ENCODE measurements at places on chromosomes 5 and 9.
A peak's percentile ranks its signal among the peaks of the same experiment; 100 is the strongest.

- no peak for DNase-seq
These were observed 110.0 kb downstream of the PAM start for GRCh38 chr5:102865171-102865509.

- no peak for DNase-seq
These were observed 42.6 kb upstream of the GFPT2 start for GRCh38 chr5:180395540-180396274.

- DNase-seq: no peak
These were observed 304.8 kb upstream of the PANK3 start for GRCh38 chr5:168883991-168884390.

GRCh38 chr5:113294311-113295110, 140.3 kb downstream of the TSSK1B start:
- DNase-seq: peak; percentile 61

DNA sequence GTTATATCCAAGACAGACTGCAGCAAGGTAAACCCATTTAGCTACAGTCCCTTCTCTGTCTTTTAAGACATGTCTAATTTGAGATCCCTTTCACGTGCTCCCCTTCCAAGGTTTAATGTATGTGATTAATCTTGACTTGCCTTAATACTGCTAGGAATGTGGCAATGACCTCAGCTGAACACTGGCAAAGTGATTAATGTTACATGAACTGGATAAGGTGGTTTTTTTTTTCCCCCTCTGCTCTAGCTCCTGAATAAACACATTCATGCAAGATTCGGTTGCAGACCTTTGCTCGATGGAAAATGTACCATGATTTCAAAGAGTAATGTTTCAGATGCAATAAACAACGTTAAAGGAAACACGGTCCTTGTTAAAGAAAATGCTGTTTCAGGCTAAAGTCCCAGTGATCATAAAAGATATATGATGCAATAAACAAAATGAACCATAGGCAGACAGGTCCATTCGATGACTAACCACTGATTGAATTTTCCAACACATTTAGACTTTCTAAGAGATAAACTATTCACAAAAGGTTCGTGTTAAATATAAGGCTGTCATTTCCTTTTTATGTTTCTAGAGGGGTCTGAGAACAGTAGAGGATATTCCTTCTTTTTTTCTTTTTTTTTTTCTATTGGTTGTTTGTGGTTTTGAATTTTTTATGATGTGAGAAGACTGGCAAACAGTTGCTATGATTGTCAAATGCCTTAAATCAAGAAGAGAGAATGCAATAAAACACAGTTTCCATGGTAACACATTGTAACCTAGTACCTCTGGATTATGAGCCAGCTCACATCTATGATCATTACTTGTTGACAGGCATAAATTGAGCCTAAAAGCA, 44.7 kb upstream of the ZNF608 start:
- no peak for DNase-seq

DNA sequence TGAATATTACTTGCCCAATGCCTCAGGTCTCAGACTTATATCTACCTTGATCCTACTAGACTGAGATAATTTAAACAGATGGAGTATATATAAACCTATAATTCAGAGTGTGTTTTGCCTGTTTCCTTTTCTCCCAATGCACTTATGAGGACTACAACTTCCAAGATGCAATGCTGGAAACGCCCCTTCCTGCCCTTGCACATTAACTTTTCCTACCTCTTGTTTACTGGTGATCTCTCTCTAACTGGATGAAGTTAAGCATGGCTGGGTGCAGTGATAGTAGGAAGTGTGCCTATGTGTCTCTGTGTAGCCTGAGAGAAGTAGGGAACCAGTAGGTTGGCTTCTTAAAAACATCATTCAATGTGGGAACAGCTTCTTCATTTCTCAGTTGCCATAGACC, 115.2 kb downstream of the SVEP1 start:
- DNase-seq: no peak

DNA sequence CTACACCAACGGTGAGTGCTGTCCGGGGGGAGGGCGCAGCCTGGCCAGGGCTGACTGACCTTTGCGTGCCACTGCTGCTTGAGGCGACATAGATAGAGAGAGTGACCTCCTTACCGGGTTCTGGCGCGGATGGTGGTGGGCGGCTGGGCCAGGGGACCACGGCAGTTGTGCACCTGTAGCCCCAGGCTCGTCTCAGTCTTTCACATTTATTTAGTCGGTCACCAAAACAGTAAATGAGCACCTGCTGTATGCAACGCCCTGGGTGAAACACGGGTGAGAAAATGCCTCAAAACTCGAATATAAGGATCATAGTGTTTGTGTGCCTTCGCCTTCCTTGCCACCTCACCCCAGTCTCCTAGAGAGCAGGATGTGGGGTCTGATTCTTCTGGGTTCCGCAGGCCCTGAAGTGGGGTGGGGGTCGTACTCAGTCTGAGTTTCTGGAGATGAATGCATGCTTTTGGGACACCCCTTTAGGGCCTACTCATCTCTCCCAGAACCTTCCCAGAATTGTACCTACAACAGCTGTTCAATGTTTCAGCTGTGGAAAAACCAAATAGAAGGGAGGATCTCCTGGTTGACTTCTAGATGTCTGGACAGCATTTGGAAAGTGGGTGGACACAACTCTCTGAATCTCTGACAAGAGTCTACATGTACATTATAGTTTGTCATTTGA, 714 bp downstream of the SEC24A start:
- DNase-seq: no peak

DNA sequence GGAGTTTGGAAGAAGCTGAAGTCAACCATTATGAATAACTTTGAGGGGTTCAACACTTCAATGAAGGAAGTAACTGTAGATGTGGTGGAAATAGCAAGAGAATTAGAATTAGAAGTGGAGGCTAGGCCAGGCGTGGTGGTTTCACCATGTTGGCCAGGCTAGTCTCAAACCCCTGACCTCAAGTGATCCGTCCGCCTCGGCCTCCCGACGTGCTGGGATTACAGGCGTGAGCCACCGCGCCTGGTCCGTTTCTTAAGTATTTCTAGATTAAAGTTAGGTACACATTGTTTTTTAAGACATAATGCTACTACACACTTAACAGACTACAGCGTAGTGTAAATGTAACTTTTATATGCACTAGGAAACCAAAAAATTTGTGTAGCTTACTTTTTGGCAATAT, 14.1 kb downstream of the FNIP1 start:
- no peak for DNase-seq

DNA sequence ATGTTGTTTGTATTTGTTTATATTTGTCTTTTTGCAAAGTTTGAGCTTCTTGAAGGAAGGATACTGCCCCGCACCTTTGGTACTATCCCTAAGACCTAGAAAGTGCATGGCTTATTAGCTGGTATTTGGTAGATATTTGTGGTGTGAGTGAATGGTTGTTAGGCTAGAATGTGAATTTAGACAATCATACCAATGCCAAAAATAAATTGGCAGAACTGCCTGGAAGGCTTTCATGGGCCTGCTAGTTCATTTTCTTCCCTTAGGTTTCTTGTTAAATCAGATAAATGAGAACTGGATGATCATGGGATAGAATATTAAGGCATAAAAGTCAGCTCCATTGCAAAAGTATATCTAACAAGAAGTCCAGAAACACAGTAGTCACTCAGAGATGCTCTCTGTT, 147.5 kb upstream of the TSLP start:
- no peak for DNase-seq

GRCh38 chr5:172897481-172898217, 61.6 kb upstream of the RPL26L1 start:
- DNase-seq: no peak

DNA sequence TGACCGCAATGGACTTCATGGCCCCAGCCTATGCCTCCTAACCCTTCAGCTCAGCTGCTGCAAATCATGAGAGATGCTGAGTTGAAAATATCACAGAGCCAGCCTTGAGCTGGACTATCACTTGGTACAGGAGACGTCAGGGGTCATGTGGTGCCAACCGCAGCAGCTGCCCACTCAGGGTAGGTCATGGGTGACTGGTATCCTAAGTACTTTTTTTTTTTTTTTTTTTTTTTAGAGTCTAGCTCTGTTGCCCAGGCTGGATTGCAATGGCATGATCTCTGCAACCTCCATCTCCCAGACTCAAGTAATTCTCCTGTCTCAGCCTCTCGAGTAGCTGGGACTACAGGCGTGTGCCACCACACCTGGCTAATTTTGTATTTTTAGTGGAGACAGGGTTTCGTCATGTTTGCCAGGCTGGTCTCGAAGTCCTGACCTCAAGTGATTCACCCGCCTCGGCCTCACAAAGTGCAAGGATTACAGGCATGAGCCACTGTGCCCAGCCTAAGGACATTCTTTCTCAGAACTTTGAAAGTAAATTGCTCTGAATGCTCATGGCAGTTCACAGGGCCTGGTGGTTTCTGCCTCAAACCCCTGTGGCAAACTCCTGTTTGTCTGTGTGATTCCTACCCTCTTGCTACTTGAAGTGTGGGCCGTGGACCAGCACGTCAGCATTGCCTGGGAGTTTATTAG, 21.3 kb downstream of the WWC1 start:
- DNase-seq: no peak

- DNase-seq: no peak
These were observed 2.0 kb upstream of the APC start for GRCh38 chr5:112735702-112736101.

- DNase-seq: no peak
These were observed 5.8 kb upstream of the NDST1 start for GRCh38 chr5:150502106-150502505.

DNA sequence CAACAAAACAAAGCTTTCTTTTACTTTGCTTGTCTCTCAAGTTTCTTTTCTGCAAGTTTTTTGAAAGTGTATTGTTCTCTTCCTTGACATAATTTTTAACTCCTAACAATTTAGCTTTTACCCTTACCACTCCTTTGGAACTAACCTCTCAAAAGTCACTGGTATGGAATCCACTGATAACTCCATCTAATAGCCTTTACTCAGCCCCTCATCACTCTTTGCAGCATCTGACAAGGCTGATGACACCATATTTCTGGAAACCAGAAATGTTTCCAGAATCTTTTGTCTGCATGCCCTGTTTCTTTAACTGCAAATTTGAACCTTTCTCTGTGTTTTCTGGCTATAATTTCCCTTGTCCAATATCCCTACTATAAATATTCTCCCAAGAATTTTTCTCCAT, 46.5 kb downstream of the ZNF474 start:
- DNase-seq: no peak

DNA sequence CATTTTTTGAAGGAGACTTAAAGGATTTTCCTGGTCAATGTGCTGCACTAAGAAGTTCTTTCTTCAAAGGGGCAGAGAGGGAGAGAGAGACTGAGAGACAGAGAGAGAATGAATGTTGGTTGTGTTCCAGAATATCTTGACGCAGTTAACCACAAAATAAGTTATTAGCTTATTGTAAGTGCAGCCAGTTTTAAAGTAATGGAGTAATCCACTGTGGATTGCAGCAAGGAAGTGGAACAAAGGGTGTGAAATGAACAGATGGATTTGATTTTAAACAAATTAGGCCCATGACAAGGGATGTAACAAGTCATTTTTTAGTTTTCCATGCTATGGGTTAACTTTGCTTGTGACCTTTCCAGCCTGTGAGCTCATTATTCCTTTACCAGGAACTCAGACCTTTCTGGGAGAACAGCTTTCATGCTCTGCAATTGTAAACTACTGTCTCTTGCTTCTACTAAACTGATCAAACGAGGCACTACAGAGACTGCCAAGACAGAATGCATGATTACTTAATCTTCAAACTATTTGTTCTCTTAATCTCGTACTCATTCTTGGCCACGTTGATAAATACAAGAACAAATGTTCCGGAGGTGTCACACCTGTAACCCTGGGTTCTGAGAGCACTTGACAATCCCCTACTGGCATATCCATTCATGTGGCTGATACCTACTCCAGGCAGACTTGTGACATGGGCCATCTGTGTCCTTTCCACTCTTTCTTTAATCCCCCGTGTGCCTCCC, 131.1 kb downstream of the TLE1 start:
- no peak for DNase-seq

DNA sequence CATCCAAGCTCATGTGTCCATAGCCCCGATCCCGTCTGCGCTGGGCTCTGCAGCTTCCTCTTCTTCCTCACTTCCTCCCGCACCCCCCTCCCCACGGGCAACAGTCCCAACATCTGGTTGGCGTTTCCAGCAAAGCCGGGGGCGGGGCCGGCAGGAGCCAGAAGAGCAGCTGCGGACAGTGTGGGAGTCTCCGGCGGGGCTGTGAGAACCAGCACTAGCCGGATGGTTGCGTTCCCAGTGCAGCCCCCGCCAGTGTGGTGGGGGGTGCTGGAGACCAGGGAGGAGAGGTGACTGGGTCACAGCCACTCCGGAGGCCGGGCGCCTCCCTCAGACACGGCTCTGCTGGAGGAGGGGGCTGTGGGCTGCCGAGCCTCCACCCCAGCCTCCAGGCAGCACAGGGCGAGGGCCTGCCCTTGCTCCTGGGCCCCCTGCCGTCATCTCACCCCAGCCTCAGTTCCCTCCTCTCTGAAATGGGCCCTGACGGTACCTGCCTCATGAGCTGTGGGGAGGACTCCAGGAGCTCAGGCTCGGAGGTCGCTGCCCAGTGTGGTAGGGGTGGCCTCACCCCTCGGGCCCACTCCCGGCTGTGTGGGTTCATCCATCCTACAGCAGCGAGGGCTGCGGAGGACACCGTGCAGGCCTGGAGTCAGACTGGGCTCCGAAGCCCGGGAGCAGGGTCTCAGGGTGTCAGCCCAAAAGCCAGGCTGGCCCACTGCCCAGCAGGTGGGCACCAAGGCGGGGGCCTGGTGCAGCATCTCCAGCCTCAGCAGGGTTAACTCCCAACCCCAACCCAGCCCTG, 41.5 kb upstream of the NOTCH1 start:
- no peak for DNase-seq

- no peak for DNase-seq
These were observed 6.7 kb downstream of the NRARP start for GRCh38 chr9:137295238-137295811.

DNA sequence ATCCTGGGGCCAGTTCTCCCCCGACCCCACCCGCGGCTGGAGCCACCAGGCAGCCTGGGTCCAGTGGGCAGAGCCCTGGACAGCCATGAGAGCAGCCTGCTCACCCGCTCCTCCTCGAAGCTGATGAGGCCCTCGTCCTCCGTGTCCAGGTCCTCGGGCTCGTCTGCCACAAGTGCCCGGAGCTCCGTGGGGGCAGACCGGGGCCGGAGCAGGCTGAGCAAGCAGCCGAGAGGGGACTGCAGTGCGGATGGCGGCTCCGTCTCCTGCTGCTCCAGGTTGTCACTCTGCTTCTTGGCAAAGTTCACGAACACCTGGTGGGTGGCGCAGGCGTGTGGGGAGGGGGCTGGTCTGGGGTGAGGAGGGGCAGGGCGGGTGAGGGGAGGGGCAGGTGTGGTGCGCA, 11.9 kb upstream of the CLIC3 start:
- DNase-seq: no peak

Measured in activated T-cell treated with anti-CD3 and anti-CD28 coated beads for 4 hours (primary cell).